ENCODE measurements at places on chromosomes 3 and 15.
A peak's percentile ranks its signal among the peaks of the same experiment; 100 is the strongest.

- no peak for DNase-seq
Observed at GRCh38 chr3:39126532-39127071, 19.1 kb downstream of the TTC21A start.

DNA sequence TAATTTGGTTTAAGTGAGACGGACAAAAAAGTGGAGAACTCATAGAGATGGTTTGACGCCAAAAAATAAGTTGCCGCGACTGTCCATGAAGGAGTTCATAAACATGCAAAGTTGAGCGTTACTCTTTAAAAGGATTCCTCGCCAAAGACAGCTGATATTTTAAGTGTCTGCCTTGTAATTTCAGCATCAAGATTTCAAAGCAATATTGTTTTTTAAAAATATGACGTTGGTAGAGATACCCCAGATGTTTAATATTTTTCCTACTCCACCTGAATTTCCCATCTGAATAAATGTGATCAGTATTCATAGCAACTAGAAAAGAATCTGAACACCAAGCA, 155.0 kb downstream of the TUSC7 start:
- DNase-seq = no peak

DNA sequence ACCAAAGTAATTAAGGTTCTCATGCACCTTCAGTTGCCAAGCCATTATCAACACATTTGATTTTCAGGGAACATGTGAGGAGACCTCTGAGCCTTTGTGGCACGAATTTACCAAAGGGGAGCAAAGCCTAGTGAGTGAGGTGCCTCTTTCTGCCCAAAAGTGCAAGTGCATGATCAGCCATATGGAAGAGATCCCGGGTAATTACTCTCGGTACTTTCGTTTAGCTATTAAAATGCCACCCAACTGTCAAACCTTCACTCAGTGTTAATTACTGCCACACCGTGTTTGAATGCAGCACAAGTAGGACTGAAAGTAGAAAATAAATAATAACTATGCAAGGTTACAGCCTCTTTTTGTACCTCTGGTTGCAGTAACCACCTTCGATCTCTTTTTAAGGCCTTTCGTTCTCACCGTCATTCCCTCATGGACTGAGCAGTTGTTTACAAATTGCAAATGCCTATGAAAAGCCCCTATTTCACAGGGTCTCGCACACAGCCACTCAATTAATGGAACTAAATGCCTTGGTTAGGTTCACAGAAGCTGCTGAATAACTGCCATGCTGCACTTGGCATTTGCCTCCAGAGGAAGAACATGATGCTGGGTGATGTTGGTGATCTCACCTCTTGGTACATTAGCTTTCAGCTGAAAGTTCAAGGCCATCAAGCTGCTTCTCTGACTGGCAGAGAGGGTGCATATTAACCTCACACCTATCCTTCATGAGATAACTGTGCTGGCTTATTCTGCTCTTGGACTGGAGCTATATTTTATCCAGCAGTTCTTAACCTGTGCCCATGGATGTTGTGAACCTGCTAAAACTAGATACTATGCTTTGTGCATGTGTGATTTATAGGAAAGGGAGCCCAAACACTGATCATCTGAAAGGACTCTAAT, 69.9 kb downstream of the TNIK start:
- no peak for DNase-seq

GRCh38 chr3:54832876-54833275, 95.0 kb downstream of the LRTM1 start:
- DNase-seq = no peak

- DNase-seq = peak; percentile 68
Observed at GRCh38 chr15:90049666-90050604, 48.8 kb downstream of the ZNF710 start.

DNA sequence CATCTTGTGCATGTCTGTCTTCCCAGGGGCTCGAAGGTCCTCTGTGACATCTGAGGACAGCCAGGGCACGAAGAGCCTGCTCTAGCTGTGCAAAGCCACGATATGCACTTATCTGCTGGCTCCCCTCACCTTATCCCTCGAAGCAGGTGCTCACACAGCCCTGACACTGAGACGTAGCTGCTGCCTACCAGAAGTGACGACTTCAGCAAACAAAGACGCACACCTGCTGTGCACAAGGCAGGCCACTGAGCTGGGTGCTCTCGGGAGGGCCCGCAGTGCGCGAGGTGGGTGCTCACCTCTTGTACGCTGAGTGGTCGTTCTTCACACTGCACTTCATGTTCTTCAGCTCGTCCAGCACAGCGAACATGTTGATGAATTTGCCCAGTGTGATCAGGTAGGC, 37.3 kb downstream of the CYFIP1 start:
- no peak for DNase-seq

DNA sequence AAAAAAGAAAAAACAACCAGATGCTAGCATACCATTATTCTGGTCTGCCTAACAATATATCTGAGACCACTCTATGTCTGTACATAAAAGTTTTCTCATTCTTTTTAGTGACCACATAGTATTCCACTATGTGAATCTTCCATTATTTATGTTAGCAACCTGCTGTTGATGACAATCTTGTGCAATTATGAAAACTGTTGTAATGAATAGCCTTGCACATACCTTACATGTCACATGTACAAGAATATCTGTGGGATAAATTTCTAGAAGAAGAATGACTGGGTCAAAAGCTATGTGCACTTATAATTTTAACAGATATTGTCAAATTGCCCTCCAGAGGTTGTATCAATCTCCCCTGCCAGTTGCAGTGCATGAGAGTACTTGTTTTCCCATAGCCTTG, 62.5 kb downstream of the ARHGAP31 start:
- no peak for DNase-seq

DNA sequence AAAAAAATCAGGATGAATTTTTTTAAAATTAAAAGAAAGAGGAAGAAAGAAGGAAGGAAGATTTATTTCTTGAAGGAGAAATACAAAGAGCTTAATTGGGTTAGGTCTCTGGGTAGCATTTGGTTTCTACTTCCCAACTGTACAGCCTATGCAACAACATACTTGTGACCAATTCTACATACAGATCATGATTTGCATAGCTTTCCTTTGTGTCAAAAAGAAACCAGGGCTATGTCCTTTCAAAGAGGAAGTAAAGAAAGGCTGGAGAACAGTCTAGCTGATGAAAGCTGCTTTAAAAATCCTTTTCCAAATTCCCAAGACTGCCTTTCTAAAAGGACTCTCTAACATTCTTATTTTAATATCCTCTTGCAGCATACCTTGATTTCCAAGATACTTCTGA, 6.1 kb upstream of the HGD start:
- no peak for DNase-seq

DNA sequence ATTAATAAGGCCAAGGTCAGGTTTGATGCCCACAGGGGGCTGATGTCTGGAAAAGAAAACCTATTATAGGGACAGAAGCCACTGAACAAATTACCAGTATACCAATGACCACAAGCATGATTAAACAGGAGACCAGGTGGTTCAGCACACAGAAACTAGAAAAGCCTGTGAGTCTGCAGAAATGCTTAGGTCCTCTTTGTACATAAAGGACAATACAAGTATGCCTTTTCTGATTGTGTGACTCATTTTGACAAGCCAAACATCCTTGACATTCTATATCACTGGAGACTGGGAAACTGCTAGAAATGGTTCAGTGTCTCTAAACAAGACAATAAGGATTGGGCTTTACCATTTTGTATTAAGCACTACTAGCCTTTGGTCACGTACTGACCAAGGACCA, 113.2 kb upstream of the MYO5C start:
- no peak for DNase-seq

DNA sequence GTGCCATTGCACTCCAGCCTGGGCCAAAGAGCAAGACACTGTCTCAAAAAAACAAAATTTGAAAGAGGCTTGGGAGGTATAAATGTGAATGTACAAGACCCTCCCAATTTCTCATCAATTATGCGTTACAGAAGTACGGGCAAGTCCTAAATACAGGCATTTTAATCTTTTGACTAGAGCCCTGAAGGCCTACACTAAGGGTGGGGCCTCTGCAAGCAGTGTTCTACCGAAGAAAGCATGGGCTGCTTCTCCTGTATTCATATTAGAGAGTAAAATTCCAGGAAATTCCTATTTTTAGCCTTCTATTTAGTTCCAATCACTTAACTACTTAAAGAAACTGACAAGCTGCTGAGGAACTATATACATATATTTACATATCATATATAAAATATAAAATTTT, 25.7 kb downstream of the PBRM1 start:
- no peak for DNase-seq

DNA sequence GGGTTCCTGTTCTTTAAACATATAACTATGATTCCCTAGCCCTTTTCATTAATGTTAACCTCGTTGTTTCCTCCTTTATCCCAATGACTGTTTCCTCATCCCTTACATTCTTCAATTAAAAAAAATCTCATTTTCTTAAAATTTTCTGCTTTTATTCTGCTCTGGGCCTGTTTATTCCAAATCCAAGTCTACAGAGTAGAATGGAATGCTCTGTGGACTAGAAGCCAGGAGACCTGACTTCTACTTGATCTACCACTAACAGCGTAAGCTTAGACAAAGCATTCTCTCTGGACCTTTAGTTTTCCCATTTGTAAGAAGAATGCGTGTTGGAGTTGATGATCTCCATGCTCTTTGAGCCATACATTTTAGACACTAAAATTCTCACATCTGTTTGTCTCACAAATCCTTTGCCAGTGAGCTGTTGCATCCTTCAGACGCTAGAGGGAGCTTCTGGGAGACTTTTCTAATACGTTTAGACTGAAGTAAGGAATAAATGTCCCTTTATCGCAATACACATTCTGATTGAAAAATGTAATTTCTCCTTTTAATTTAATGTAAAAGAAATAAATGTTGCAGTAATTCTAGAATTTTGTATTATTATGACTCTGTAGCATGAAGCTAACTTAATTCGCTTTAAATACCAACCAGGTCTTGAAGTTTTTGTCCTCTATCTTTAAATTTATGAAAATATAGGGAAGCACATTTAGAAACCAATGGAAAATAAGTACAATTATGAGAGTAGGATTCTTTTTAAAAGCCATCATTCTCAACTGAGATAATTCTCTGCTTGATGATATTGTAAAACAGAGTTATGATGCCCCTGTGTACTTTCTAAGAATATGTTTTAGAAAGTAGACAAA, 21.7 kb upstream of the GMNC start:
- DNase-seq = no peak

DNA sequence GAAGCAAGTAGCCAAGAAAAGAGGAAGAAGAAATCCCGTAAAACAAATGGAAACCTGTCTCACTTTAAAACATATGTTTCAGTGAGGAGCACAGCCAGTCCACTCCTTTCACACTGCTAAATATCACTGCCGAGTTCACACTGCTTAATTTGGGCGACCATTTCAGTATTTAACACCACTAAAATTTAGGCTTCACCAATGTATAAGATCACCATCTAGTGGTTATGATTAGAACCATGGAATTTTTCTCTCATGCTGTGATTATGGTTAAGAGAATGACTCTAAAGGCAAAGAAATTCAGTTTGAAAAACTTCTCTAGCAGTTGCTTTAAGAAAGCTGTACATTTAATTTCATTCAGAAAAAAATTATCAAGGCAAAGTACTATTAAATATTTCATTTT, 16.6 kb downstream of the SLC4A7 start:
- DNase-seq = no peak

- DNase-seq = no peak
Observed at GRCh38 chr3:14577897-14578296, 37.8 kb upstream of the GRIP2 start.

GRCh38 chr15:71480556-71480955, 329.8 kb upstream of the NR2E3 start:
- DNase-seq = no peak

- peak; percentile 50 for DNase-seq
Observed at GRCh38 chr3:113249111-113249510, 37.8 kb downstream of the BOC start.

DNA sequence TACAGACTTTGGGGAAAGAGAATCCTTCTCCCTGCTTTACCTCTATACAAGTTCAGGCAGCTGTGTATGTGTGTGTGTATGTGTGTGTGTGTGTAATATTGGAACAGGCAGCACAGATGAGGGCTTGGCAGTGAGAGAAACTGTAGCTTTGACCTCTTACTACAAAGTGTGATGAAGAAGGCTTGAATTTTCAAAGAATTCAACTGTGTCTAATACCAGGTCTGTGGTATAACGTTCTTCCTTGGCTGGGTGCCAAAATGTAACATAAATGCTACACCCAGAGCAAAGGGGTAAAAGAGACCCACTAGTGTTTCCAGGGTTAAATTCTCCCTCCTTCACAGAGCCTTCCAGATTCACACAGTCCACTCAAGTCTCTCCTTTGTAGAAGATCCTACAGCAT, 51.1 kb downstream of the CHST2 start:
- DNase-seq = no peak

DNA sequence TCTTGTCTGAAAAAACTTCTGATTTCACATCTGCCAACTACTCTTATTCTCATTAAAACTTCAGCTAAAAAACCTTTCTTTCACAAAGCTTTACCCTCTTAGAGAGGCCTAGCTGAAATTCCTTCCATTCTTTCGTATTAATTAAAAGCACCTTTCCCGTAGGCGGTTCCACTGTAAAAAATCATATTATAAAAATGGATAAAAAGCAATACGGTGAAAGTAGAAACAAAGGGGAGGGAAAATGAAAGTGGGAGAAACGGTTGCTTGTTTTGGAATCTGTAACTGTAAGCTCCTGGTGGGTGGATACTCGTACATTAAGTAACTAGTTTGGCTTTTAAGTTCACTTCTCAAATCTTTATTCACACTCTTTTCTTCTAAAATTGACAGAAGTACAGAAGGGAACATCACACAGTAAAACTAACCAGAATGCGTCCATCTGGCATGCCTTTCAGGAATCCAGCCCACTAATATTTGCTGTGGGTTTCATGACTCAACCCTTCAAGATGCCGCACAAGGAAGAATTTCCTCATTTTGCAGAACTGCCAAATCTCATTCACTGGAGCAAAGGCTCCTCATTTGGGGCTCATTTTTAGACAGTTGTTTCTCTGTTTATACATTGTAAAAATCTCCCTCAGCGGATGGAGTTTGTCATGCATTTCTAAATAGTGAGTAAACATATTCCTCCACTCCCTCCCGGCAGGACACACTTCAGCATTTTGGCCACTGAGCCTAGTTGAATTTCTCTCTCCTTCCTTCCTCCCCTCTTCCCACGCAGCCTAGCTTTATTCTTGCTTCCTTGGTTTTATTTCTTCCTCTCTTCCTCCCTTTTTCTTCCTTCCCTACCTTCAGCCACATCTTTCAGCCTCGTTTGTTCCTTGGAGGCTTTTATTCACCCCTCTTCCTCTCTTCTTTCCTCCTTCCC, 419.5 kb upstream of the NAALADL2 start:
- DNase-seq = peak; percentile 32

DNA sequence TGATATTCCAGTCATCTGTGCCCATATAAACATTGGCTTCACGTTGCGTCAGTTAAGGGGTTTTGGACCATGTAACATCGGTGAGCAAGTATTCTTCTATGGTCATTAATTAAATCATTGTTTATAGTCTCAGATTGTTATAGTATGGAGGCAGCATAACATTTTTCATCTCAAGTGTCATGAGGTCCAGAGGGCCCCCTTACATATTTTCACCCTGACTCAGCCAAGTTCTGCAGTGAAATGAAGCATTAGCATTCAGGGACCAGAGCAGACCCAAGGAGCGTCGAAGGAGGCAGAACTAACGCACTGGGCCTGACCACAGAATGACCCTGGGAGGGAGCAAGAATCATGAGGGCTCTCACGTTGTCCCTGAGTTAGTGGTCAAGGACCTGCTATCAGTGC, 171.5 kb downstream of the LRTM1 start:
- DNase-seq = no peak
